NCI-H2171 treated with DMSO at 0.1 percent for 48 hours (cell line): ENCODE measurements at places on chromosomes 6 and 20.

GRCh38 chr6:14816116-14816859, 429.6 kb upstream of the JARID2 start:
- DNase-seq: no peak

DNA sequence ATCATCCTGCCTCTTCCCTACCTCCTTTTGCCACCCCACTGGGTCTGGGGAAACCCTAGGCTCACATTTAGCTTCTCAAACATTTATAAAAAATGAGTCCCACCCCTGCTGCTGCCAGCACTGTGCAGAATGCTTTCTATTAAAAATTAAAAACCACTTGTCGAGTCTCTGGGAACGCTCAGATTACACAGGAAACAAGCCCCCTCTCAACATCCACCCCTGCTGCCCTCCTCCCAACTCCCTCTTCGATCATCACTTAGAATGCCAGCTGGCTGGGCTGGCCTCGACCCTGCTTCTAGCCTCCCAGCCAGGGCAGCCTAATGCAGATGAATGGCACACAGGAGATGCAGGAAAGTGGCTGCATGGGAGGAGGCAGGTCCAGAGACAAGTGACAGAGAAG, 75.8 kb downstream of the CDH22 start:
- DNase-seq: peak; percentile 83

GRCh38 chr6:131948692-131949619, 2.2 kb downstream of the CCN2 start:
- DNase-seq: no peak

- no peak for DNase-seq
These were observed 57.0 kb downstream of the DNAAF9 start for GRCh38 chr20:3350422-3350821.

DNA sequence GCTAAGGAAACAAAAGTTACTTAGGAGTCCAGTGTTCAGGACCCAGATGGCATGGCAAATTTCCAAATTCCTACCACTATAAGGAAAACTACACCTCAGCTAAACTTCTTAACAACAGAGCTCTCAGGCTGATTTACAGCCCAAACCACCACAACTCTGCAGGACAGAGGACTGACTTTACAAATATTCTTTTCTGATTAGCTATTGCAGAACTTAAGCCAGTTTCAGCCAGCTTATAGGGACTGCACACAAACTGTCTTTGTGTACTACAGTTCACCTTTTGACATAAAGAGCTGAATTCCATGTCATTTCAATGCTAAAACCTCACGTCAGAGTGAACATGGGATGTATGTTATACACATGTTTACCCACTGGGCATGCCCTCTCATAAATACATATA, 305.4 kb downstream of the KHDRBS2 start:
- DNase-seq: no peak

GRCh38 chr6:109282756-109283155, 99.5 kb downstream of the CD164 start:
- no peak for DNase-seq

DNA sequence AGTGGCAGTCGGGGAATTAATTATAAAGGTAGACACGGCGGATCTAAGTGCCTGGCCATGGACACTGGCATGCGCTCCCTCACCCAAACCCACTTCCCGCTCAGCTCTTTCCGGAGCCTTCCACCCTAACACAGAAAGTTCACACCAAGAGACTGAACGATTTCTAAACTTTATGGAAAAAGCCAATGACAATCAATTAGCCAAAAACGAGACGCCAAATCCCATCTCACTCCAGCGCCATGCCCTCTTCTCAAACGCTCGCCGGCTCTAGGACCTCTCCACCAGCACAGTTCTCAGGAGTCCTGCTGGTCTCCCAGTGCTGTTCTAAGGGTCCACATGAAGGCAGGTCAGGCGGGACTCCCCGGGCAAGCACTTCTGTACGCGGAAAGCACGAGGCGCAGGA, 641 bp downstream of the SF3B5 start:
- DNase-seq: no peak

GRCh38 chr6:14365393-14365792, 247.8 kb downstream of the CD83 start:
- no peak for DNase-seq

GRCh38 chr6:82035526-82035925, 212.0 kb downstream of the IBTK start:
- DNase-seq: no peak

DNA sequence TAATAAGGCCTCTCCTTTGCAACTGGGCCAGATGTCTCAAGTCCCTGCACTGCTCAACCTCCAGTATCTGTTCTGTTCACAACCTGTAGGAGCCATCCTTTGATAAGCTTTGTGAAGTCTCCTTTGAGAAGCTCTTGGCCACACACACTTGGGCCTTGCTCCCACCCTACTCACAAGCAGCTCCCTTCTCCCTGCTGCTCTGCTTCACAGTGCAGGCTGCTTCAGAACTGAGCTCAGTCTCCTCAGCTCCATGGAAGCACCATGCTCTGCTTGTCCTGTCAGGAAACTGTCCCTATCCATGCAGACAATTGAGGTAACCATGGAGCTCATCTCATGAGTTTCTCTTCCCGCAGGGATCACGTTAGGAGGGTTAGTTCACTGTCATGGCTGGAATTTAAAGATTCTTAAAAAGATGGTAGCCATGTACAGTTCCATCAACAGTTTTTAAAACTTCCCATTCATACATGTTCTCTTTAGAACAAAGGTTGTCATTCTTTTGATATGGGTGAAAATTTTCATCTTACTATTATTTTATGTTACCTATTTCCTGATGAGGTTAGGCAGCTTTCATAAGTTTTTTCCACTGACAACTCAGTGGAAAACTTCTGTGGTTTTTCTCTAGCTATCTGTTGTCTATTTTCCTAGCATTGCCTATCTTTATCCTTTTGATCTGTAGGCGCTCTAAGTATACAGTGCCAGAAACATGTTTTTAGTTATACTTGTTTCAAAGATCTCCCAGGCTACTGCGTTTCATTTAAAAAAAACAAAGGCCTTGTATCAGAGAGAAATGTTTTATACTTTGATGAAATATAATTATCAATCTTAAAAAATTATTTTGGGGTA, 62.6 kb downstream of the AK9 start:
- DNase-seq: no peak

DNA sequence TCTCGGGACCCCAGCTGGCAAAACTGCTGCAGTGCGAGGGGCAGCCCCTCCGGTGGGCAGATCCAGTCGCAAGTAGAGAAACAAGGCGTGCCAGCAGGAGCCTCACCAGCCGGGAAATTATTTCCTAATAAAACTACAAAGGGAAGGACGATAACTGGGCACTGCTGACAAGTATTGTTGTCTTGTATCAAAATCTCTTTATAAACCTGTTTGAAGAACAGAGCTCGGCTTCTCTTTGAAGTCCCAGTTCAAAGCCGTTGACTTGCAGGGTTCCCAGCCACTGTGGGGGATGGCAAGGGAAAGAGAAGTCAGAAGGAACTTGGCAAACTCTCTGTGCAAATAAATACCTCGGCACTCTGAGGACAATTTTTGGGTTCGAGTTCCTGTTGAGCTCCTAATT, 504.5 kb downstream of the CD83 start:
- no peak for DNase-seq

- no peak for DNase-seq
These were observed 292.1 kb downstream of the ESR1 start for GRCh38 chr6:152099446-152100182.

DNA sequence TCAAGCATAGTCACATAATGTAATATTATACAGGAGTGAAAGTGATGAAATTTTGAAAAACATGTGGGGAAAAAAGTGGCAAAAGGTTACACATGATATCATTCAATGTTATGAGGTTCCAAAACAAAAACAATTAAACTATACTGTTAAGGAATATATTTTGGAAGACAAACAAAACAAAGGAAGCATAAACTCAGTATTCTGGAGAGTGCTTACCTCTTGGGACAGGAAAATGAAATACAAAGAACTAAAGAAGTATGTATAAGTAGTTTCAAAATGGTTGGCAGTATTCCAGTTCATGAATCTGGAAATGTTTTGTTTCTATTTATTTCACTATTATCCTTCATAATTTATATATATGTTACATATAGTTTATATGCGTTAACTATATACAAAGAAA, 213.5 kb downstream of the MOXD1 start:
- no peak for DNase-seq

- no peak for DNase-seq
These were observed 207.6 kb downstream of the TSHZ2 start for GRCh38 chr20:53179749-53180148.

DNA sequence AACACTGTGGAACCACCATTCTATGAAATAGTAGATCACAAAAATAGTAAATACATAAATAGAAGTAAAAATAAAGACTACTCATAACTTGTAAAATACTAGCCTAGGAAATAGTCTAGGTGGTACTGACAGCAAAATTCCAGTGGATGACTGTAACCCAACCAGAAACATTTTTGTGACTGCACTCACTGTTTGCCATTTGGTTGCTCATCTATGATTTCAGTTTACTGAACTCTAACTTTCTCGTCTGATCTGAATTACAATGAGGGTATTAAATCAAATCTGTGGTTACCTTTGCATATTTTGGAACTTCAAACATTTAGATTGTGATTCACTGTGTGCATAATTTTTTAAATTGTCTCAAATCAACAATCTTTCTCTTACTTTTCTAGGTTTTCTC, 151.1 kb downstream of the KHDC1L start:
- DNase-seq: no peak

GRCh38 chr6:12198851-12199250, 91.3 kb upstream of the EDN1 start:
- DNase-seq: no peak

DNA sequence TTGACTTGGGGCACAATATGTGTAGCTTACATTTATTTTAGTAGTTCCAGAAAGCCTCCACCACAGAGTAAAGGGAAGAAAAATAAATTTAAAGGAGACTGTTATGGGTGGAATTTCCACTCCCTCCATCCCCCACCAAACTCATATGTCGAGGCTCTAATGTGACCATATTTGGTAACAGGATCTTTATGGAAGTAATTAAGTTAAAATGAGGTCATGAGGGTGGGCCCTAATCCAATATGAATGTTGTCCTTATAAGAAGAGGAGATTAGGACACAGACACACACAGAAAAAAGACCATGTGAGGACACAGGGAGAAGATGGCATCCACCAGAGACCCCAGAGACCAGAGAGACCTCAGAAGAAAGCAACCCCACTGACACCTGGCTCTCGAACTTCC, 189.7 kb downstream of the EDN1 start:
- no peak for DNase-seq

- no peak for DNase-seq
These were observed 10.9 kb downstream of the SPATS1 start for GRCh38 chr6:44353336-44353735.

DNA sequence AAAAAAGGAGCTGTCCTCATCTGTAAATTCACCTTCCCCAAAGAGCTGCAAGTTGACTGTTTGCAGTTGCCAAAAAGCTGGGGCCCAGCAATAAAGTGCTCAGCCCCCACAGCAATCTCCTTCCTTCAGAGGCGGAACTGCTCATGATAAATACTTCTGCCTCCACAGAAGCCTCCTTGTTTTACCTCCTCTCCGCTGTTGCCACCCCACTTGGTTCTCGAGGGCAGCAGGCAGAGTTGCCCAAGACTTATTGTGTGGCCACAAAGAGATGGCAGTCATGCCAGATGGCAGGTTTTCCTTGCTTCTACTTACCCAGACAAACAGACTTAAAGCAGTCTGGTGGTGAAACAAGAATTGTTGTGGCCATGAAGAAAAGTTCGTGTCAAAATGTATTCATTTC, 66.3 kb downstream of the SLX4IP start:
- peak; percentile 27 for DNase-seq

GRCh38 chr6:127851197-127851596, 49.7 kb downstream of the THEMIS start:
- no peak for DNase-seq

- DNase-seq: no peak
These were observed 57.3 kb downstream of the AHI1 start for GRCh38 chr6:135440087-135440792.

GRCh38 chr6:63451238-63451637, 121.0 kb upstream of the LOC128125822 start:
- no peak for DNase-seq

DNA sequence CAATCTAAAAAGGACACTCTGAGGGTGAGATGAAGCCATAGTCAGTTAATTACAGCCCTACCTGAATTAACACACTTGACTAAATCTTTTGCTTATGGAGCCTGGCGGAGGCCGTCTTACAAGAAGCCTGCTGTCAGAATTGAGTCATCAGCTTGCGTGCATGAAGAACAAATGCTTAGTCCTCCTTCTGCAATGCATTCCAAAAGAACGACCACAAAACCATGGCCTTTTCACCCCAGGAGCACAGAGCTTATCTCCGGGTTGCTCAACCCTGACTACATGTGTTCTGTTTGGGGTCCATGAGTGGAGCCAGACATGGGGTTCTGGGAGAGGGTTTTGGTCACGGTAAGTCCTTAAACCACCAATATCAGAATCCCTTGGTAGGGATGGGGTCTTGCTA, 318.1 kb downstream of the CLIC5 start:
- no peak for DNase-seq

GRCh38 chr6:722608-723007, 29.7 kb upstream of the EXOC2 start:
- no peak for DNase-seq
